ENCODE measurements at places on chromosomes 12 and 14.

GRCh38 chr14:75568791-75569190, 9.6 kb upstream of the FLVCR2 start:
- no peak for DNase-seq

- DNase-seq: no peak
Observed at GRCh38 chr12:109881752-109882151, 1.4 kb upstream of the GLTP start.

DNA sequence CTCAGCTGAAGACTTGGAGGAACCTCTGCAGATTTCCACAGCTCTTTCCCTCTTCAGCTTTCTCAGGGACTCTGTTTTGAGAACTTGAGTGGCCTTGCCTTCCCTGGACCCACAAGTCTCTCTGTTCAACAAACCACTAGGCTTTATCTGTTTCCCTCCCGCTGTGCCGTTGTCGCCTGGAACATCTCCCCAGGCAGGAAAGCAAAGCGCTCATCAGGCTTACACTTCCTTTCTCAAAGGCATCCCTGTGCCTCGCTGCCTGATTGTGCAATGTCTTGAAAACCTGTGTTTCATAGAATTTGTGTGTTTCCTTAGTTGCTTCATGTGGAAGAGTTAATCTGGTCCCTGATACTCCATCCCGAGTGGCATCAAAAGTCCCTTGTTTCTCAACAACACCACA, 64.1 kb downstream of the PPM1A start:
- DNase-seq: no peak

- no peak for DNase-seq
Observed at GRCh38 chr14:96359959-96360358, 3.2 kb downstream of the ATG2B start.

- DNase-seq: no peak
Observed at GRCh38 chr14:85662096-85662495, 132.2 kb downstream of the FLRT2 start.

GRCh38 chr12:113666223-113666622, 194.6 kb upstream of the LHX5 start:
- DNase-seq: no peak

GRCh38 chr12:48774516-48774915, 14.4 kb downstream of the ADCY6 start:
- DNase-seq: no peak

GRCh38 chr12:14839262-14839661, 4.1 kb downstream of the ART4 start:
- DNase-seq: no peak

DNA sequence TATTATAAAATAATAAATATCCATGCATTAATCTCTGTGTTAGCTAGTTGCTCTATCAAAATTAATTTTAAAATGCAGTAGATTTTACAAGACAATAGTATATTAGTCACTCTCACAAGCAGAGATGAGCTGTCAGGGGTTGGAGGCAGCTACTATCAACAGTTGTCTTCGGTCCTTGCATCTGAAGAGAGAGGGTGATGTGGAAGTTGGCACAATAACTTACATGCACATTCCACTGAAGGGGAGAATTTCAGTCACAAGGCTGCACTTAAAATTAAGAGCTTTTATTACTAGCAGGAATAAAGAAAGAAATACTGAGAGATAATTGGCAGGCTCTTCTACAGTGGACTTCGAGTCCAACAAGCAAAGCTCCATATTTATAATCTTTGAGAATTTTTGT, 166.9 kb upstream of the DCN start:
- no peak for DNase-seq

- DNase-seq: no peak
Observed at GRCh38 chr12:113273053-113273725, 51.9 kb downstream of the TPCN1 start.

DNA sequence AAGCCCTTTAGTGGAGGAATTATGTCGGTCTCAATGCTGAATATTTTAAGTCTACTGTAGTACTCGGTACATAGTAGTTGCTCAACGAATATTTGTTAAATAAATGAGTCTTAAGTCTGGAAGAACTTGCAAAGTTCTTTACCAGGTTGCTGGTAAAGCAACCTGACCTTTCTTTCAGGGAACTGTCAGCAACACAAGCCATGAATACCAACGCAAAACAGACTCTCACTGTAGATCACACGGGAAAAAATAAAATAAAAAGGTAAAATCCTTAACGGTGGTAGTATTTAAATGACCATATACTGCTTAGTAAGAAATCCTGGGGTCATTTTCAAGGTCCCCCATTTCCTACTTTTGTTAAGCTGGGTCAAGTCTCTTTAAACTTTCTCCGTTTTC, 447 bp upstream of the NUBPL start:
- DNase-seq: no peak

DNA sequence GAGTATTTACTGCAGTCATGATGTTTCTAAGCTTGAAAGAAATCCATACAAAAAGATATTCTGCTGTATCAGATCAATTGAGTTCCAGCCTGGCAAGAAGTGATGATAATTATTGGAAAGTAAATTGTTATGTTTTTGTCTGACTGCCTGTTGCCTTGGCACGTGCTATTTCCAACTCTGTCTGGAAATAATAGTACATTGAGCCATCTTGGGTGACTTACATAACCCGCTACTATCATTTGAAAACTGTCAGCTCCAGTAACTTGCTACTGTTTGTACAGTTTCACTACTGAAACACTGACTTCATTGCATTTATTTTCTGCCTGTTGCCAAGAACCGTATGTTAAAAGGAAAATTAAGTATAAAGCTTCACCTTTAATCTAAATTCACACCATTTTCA, 318.6 kb downstream of the ITPR2 start:
- no peak for DNase-seq

DNA sequence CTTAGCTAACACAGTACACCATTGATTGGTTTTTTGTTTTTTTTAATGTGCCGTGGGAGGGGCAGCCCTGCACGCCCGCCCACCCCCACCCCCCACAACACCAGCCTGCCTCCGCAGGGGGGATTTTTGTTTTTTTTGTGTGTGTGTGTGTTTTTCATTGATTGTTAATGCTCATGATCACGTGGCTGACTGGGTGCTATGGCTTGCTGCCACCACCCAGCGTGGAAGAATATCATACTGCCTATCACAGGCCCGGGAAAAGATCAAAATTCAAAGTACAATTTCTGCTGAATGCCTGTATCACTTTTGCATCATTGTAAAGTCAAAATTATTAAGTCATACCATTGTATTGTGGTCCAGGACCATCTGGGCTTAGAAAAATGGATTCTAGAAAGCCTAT, 8.3 kb downstream of the RESF1 start:
- DNase-seq: no peak

DNA sequence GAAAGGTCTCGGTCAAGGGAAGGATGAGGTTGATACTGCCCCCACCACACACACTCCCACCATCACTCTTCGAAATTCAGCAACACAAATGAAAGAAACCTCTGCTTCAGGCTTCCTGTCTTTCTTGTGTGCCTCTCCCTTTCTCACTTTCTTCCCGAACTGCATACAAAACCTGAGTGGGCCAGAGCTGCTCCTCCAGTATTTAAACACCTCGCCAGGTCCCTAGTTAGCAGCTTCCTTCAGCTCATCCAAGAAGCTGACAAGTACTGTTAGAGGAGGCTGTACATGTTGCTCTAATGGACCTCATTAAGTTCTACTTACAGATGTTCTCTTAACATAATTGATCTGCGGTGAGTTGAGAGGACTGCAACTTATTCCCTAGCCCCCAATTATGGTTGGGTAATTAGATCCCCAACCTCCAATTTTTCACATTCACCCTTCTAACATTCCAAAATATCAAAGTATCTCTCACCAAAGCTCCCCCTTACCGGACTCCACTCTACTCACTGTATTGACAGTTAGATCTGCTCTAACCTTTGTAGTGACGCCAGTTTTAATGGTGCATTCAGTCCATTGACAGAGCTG, 4.1 kb upstream of the LMO3 start:
- DNase-seq: no peak

DNA sequence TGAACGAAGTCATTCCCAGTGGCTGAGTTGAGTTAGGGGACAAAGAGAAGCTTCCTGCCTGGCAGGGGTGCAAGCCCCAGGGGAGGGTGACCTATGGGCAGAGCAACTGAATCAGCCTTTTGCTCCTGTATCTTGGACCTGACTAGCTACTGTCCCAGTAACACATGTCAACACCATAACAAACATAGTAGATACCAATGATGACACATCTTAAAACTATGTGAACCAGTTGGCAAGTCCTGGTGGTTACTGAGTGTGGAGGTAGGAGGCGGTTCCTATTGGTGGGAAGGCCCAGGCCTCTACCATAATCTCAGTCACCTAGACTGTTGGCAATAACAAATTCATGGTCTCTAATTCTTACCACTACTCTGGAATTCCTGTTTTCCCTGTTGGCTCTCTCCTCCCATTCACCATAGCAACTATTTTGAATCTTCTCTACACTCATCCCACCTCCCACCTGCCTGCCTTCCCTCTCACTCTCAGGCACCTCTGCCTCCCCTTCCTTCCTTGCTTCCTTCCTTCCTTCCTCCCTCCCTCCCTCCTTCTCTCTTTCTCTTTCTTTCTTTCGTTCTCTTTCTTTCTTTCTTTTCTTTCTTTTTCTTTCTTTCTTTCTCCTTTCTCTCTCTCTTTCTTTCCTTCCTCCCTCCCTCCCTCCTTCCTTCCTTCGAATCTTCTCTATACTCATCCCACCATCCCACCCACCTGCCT, 8.1 kb upstream of the P2RX7 start:
- DNase-seq: no peak

DNA sequence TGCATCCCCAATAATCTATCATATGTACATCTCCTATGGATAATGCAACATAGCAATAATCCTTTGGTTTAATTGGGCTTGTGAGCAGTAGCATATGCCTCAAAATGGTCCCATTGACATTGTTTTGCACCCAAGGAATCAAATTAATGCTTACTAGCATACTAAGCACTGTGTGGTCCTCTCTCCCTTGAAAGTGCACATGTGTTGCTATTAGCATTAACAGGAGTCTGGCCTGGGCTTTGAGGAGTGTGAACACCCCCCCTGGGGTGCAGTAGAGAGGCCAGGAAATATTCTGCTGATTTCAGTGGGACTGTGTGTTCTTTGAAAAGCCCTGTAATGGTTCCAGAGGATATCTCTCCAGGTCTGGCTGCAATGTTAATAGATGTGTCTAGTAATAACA, 1148.4 kb downstream of the VRK1 start:
- no peak for DNase-seq

DNA sequence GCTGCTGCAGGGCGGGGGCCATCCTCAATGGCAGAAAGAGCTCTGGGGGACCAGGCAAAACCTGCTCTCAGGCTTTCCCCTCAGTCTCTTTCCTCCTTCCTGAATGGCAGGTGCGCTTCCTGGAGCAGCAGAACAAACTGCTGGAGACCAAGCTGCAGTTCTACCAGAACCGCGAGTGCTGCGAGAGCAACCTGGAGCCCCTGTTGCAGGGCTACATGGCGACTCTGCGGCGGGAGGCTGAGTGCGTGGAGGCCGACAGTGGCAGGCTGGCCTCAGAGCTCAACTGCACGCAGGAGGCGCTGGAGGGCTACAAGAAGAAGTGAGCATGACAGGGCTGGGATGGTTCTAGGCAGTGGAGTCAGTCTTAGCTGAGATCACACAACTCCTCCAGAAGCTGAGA, 22.9 kb upstream of the KRT83 start:
- DNase-seq: no peak

GRCh38 chr12:27652174-27652763, 44.0 kb upstream of the REP15 start:
- no peak for DNase-seq

DNA sequence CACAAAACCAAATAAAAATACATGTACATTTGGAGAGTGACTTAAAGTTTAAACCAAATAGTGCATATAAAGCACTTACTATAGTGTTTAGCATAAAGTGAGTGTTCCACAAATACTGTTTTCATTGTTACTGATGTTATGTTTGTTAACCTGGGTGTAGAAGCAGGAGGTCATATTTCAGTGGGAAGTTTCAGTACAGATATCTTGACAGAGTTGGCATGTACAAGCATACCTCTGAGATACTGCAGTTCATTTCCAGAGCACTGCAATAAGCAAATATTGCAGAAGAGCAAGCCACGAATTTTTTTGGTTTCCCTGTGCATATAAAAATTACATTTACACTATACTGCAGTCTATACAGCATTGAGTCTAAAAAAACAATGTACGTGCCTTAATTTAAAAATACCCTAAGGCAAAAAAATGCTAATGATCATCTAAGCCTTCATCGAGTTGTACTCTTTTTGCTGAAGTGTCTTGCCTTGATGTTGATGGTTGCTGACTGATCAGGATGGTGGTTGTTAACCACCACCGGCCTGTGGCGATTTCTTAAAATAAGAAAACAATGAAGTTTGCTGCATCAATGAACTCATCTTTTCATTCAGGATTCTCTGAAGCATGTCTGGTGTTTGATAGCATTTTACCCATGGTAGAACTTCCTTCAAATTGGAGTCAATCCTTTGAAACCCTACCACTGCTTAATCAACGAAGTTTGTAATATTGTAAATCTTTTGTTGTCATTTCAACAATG, 361.1 kb upstream of the RPL10L start:
- DNase-seq: no peak
